Stimulated activated CD8-positive, alpha-beta memory T cell treated with anti-CD3 and anti-CD28 coated beads, Interleukin-12 subunit alpha, Interleukin-12 subunit beta, amount 100 ng/mL, for 4 hours (primary cell): ENCODE measurements at places on chromosomes 5 and 9.
A peak's percentile ranks its signal among the peaks of the same experiment; 100 is the strongest.

GRCh38 chr5:32584646-32585045 lies 711 bp upstream of the SUB1 start:
- no peak for DNase-seq

DNA sequence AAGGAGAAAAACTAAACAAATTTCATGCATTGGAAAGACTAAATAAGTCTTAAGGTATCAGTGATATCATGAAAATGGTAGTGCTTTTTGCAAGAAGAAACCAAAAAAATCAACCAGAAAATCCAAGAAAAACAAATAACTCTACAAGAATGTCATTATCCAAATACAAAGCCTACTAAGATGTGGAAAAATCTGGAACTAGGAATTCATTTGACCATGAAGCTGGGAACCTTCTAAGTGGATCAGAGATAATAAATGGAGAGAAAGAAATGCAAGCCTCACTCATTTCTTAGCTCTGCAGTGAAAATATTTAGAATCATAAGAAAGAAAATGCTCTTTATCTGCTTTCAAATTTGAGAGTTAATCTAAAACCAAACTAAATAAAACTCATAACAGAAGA lies 51.3 kb downstream of the RASEF start:
- no peak for DNase-seq

DNA sequence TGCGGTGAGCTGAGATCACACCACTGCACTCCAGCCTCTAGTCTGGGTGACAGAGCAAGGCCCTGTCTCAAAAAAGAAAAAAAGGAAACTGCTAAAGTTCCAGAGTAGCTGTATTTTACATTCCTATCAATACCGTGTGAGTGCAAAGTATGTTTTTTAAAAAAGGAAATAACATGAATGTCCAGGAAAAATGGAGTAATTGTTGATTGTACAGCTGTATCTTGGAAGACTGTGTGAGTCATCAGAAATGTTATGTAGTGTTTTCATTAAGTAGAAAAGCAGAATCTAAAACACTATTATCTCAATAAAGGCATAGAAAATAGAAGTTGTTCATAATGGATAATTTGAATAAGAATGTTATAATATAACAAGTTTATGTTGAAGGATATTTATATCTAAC lies 53.9 kb downstream of the ZCCHC7 start:
- no peak for DNase-seq

- DNase-seq: no peak
Observed at GRCh38 chr9:16135968-16136367, 583.1 kb downstream of the CCDC171 start.

- no peak for DNase-seq
Observed at GRCh38 chr5:14243766-14244165, 100.6 kb downstream of the TRIO start.

GRCh38 chr9:124188331-124189110 lies 69.2 kb upstream of the NEK6 start:
- no peak for DNase-seq

- no peak for DNase-seq
Observed at GRCh38 chr9:79652598-79652997, 80.8 kb downstream of the TLE4 start.

DNA sequence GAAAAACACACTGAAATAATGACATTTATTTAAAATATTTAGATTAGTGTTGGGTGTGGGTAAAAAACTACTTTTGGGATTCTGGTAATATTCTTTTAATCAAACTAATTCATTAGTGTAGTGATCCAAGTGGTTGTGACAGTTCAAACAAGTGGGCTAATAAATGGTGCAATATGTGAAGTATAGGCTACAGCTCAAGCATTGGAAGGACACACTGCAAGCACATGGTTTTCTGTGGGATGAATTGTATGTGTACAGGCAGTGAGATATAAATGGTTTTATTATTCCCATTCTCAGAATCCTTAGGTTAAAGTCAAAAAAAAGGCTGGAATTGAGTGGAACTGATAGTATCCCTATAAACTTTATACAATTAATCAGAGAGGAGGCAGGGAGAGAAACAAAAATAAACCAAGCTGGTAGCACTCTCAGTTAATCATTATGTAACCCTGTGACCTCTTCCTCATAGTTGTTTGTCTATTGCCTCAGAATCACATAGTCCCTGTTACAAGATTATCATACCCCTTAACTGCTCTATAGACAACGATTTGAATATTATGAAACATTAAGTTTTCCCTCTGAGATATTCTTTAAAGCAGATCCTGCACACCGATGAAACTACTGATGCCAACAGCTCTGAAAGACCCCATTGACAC lies 1755.4 kb upstream of the ACO1 start:
- no peak for DNase-seq

- peak; percentile 42 for DNase-seq
Observed at GRCh38 chr5:175652741-175653663, 4.9 kb upstream of the HRH2 start.

GRCh38 chr9:114782586-114782985 lies 23.3 kb downstream of the TNFSF15 start:
- no peak for DNase-seq

DNA sequence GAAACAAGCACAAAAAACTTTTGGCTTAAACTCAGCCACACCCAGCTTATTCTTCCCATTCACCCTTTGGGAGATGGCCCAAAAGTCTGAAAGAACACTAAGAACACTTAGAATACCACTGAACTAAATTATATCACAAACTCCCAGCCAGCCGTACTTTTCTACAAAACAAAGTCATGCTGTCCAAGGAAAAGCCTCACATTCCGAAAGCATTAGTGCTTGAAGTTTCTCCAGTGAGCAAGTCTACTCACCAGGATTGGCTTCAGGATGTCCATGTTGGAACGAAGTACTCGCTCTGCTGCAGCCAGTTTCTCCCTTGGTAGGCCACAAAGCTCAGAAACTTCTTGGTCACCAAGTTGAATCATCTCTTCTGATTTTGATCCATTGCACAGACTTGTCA lies 69.7 kb downstream of the ABCA1 start:
- no peak for DNase-seq

DNA sequence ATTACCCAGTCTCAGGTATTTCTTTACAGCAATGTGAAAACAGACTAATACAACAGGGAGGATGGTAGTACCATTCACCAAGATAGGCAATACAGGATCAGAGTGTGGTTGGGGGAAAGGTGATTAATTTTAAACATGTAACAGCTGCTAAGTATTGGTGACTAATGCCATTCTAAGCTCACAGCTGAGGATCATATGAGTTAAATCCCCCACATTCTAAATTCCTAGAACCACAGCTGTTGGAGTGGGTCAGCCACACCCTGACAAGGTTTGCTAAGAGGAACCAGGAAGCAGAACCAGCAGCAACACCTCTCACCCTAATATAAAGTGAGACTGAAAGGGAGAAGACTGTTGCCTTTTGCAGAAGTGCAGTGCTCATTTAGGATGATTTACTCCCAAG lies 24.8 kb downstream of the HSPB3 start:
- no peak for DNase-seq

GRCh38 chr5:31096238-31096865 lies 97.1 kb upstream of the CDH6 start:
- DNase-seq: no peak

- no peak for DNase-seq
Observed at GRCh38 chr5:67577424-67577823, 380.8 kb upstream of the CD180 start.

DNA sequence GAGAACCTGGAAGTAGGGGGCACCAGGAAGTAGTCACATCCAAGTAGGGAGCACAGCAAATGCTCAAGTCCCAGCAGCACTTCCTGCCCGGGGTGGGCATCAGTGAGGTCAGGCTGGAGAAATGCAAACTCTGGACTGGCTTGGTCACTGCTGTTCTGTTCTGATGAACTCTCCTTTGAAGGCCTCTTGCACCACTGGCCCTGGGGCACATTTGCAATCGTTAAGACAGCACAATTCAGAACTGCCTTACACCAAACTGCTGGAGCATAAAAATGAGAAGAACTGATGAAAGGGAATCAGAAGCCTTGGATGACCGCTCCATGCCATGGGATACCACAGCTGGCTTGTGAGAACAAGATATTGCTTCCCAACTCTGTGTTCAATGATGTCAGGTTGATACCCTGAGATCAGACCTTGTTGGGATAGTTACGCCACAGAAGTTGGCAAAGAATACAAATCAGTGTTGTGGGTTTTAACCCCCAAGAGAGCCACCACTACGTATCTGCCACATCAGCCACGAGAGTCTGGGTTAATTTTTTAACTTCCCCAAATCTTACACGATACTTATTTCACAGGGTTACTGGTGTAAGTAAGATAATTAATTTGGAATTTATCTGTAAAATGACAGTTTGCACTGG lies 42.3 kb upstream of the ZSWIM6 start:
- no peak for DNase-seq

GRCh38 chr9:127319366-127320114 lies 55.0 kb downstream of the GARNL3 start:
- DNase-seq: no peak

DNA sequence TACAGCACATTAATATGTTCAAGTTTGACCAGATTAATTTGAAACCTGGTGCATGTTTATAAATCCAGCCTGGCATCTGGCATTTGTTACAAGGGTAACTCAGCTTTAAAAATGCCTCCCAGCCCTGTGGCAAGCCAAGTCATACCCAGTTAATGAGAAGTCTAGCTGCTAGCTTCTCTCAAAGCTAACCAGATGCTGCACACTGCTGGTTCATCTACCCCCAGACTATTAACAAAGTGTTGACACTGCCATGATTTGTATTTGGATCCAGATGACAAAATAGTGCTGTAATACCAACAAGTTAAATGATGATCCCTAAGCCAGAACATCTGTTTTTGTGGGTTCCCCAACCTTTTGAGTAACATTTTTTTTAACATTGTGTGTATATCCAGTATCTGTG lies 573.7 kb upstream of the DAB2 start:
- no peak for DNase-seq

- no peak for DNase-seq
Observed at GRCh38 chr9:99414321-99414720, 192.2 kb downstream of the SEC61B start.

DNA sequence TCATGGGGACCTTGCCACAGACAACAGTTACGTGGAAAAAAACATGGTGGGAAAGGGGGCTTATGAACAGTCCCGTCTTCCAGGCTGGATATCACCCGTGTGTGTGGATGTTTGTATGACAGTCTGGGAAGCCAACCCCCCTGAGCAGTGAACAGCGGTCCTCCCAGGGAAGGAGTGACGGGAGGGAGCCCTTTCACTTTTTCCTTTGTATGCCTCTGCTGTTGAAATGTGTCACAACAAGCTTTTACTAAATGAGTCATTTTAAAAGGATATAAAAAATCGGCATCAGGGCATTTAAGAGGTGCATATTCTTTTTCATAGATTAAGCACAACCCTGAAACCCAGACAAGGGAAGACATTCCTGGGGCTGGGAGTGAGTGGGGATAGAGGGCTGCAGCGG lies 5.1 kb downstream of the MYMK start:
- no peak for DNase-seq

- no peak for DNase-seq
Observed at GRCh38 chr9:489198-490197, 274.8 kb downstream of the DOCK8 start.

GRCh38 chr9:96071076-96071814 lies 195.8 kb downstream of the ERCC6L2 start:
- no peak for DNase-seq

DNA sequence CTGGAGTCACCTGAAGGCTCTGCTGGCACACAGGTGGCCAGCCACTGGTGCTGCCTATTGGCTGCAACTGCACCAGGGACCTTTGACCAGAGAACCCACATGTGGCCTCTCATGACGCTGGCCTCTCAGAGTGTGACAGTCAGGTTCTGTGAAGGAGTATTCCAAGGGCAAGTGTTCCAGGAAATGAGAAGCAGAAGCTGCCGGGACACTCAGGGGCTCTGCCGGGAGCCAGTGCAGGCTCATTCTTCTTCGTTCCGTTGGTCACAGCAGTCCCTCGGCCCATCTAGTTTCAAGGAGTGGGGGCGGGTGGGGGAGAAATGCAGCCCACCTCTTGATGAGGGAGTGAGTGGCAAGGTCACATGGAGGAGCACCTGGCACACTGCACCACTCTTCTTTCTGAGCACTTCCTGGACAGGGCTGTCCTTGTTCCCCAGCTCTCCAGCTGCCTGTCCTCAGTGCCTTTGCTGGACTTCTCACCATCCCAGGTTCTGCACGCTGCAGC lies 237.5 kb downstream of the GADD45G start:
- DNase-seq: no peak

GRCh38 chr5:134140530-134141201 lies 26.2 kb downstream of the TCF7 start:
- DNase-seq: no peak

DNA sequence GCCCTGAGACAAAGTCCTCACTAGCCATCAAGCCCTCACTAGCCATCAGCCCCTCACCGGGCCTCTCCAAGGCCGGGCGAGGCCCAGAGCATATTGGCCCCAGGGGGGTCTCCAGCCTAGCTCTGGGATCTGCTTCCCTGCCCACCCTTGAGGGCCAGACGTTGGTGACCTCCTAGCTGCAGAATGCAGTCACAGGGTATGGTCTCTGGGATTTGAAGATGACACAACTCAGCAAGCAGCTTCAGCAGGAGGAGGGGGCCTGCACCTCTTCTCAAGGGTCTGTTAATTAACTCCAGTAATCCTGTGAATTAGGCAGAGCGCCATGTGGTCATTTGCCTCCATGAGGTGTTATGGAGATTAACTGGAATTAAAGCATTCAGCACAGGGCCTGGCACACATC lies 116.9 kb upstream of the SPOCK1 start:
- DNase-seq: no peak

- DNase-seq: no peak
Observed at GRCh38 chr5:177109810-177110209, 23.1 kb downstream of the FGFR4 start.

DNA sequence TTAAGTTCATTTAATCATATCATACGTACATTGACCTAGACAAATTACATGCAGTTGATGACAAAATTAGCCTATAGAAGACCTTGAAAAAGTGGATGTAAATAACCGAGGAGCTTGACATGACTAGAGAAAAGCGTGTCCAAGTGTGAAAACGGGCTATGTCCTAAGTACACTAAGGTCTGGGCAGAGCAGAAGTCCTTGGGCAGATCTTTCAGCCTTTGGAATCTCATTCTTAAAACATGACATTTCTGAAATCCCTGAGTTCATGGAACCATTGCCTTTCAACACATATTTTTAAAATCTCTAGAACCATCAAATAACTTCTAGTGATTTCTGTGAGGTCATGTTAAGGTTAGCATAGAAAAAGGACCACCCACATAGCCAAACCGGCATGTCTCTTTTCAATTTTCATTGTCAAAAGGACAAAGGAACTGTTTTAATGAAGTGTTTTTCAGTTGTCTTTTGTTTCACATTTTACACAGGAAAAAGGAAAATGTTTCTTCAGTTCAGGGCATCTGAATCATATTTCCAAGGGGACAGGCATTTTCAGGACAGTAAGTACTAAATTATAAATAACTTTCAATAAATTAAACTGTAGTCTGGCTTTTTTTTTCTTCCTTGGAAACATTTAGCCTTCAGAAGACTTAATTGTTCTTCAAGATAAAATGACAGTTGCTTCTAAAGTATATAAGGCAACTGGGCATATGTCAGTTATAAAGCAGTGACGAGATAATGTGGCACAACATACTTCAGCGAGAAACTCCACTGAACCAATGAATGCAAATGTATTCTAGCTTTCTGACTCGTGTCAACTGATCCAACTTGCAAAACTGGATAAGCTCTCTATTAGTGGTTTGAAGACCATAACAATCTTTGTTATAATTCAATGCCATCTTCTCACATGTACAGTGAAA lies 416.8 kb downstream of the NFIB start:
- no peak for DNase-seq

GRCh38 chr5:8053270-8053669 lies 184.3 kb downstream of the MTRR start:
- no peak for DNase-seq
